Activated CD4-positive, CD25-positive, alpha-beta regulatory T cell (primary cell): ENCODE measurements at places on chromosomes 6 and 20.

- DNase-seq: no peak
Measured at GRCh38 chr20:44034451-44034850, 119.8 kb downstream of the TOX2 start.

- DNase-seq: no peak
Measured at GRCh38 chr20:48051794-48052474, 266.7 kb upstream of the SULF2 start.

DNA sequence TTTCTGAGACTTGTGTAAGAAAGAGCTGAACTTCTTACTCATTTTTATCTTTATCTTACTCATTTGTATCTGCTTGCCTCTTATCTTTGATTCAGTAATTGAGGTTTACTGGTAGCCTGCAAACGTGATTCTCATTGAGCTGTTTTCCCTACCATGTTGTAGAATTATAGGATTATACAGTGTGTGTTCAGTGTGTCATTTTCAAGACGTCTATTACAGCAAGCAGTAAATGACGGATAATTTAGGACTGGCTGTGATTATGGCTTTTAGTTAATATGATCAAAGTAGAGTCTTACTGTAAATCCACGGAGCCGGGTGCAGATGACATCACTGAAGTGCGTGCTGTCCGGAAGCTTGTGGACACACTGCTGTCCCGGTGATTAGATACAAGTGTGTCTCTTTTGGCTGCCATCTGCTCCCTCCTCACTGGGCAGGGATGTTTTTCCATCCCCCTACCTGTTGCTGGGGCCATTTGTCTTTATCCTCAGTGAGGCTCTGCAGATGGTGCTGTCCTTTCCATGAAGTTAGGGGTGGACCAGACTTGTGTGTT, 6.0 kb downstream of the NELFCD start:
- DNase-seq: no peak

- DNase-seq: no peak
Measured at GRCh38 chr6:53691667-53692133, 26.1 kb upstream of the KLHL31 start.

DNA sequence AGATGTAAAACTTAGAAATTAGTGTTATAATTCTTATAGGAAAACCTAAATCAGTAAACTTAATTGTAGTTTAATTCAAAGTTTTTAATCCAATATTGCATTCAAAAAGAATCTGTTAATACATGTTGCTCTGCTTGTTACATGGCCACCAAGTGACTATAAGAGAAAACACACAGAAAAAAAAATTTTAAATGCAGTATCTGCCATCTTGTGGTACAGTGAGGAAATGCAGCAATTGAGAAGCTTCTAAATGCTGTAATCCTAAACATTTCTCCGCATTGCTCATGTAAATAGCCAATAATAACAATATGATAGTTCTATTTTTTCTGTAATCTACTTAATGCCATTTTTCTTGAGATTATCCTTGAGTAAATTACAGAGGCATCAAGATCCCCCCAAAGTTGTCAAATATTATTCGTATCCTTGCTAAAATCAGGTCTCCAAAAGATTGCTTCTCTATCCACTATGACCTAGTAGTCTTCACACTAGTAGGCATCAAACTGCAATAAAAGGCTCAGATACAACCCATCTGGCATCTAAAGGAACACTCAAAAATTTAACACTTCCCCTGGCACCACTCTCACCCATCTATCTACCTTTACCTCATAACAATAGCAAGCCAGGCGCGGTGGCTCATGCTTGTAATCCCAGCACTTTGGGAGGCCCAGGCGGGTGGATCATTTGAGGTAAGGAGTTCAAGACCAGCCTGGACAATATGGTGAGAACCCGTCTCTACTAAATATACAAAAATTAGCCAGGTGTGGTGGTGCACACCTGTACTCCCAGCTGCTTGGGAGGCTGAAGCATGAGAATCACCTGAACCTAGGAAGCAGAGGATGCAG, 34.6 kb downstream of the HDAC2 start:
- DNase-seq: no peak

- DNase-seq: no peak
Measured at GRCh38 chr6:20978151-20978614, 443.9 kb downstream of the CDKAL1 start.

- no peak for DNase-seq
Measured at GRCh38 chr6:125957391-125957693, 772 bp downstream of the HINT3 start.

- no peak for DNase-seq
Measured at GRCh38 chr6:158421381-158421780, 109.1 kb downstream of the TULP4 start.

DNA sequence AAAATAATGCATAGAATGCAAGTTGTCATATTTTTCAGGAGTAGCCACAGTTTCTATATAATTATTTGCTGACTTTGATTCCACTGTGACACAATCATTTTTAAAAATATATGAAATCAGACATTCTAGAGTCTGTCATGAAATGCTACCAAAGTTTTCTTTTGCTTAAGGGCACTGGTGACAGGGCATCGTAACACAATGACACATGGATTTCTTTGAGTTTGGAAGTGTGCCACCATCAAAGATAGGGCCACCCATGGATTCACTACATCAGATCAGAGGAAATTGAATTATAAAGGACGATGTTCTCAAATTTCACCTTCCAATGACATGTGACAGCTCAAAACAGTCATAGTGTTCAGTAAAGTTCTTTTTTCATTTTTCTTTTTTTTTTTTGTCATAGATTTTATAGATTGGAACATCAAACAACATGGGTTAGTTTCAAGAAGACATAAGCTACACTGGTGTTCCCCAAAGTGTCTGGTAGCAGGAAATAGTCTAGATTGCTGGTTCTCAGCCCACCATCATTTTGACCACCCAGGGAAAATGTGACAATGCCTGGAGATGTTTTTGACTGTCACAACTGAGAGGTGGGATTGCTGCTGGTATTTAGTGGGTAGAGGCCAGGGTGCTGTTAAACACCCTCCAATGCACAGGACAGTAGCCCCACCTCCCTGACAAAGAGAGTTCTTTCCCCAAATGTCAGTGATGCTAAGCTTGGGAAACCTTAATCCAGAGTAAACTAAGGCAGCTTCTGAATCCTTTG, 123.8 kb upstream of the DOK5 start:
- no peak for DNase-seq

- no peak for DNase-seq
Measured at GRCh38 chr6:8557014-8557748, 121.8 kb upstream of the SLC35B3 start.
